Activated CD8-positive, alpha-beta memory T cell treated with anti-CD3 and anti-CD28 coated beads for 1 hour (primary cell): ENCODE measurements at places on chromosomes 12 and 14.

- DNase-seq = no peak
These were observed 16.0 kb upstream of the CDK17 start for GRCh38 chr12:96416033-96416799.

GRCh38 chr14:93528884-93529558 lies 98.3 kb downstream of the UNC79 start:
- DNase-seq = no peak

DNA sequence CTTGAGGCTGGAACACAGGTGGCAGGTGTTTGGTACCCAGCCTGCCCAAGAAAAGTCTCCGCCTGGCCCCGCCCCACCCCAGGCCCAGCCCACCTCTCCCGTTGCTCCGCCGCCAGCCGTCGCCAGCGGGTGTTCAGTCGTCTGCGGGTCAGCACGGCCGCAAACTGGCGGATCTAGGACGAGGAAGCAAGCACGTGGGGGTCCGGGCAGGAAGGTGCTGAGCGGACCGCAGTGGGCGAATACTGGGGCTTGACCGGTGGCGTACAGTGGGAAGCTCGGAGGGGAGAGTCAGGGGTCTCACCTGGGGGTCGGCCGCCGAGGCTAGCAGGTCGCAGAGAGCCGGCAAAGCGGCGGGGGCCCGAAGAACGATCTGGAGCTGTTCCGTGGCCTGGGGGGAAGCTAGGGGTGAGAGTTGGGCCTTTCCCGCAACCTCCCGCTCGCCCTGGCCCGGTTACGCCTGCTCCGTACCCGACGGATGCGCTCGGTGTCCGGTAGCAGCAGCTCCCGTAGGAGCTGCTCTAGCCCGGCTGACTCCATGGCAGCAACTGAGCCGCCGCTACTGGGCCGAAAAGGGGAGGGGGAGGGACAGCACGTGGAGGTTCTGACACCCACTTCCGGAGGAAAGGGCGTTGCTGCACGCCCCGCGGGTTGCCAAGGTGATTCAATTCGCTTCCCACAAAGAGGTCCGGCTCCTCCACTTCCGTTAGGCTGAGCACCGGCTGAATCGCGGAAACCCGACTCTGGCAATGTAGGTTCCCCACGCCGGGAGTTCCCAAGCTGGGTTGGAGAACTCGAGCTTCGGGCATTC lies at the start of gene IPO4:
IPO4 (minus strand) TSS at position 566 of the 808 bp plus-strand sequence; CDS start at position 537, 29 bp downstream.
- DNase-seq = peak; percentile 91

DNA sequence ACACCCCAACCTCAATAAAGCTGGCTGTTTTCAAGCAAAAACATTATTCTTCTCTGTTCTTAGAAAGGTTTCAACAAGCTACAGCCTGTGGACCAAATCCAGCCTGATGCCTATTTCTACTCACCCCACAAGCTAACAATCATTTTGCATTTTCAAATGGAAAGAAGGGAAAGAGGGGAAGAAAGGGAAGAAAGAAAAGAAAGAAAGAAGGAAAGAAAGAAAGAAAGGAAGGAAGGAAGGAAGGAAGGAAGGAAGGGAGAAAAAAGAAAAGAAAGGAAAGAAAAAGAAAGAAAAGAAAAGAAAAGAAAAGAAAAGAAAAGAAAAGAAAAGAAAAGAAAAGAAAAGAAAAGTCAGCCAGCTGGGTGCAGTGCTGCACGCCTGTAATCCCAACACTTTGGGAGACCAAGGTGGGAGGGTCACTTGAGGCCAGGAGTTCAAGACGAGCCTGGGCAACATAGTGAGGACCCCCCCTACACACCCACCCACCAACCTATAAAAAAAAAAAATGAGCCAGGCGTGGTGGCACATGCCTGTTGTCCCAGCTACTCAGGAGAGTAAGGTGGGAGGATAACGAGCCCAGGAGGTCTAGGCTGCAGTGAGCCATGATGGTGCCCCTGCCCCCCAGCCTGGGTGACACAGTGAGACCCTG lies 26.3 kb downstream of the SCARB1 start:
- no peak for DNase-seq

DNA sequence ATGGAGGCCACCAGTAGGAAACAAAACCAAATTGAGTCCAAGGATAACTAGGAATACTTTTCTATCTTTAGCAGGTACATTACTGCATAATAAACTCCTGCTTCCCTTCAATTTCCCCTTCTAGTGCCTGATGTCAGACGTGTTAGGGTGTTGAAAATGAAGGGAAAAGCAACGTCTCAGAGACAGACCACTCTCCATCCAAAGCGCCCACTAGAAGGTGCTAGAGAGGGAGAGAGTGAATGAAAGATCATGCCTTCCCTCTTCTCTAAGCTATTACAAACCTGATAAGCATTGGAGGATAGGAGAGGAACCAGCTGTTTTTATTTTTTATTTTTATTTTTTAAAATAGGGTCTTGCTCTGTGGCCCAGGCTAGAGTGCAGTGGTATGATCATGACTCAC lies 64.1 kb downstream of the ZNF641 start:
- no peak for DNase-seq

DNA sequence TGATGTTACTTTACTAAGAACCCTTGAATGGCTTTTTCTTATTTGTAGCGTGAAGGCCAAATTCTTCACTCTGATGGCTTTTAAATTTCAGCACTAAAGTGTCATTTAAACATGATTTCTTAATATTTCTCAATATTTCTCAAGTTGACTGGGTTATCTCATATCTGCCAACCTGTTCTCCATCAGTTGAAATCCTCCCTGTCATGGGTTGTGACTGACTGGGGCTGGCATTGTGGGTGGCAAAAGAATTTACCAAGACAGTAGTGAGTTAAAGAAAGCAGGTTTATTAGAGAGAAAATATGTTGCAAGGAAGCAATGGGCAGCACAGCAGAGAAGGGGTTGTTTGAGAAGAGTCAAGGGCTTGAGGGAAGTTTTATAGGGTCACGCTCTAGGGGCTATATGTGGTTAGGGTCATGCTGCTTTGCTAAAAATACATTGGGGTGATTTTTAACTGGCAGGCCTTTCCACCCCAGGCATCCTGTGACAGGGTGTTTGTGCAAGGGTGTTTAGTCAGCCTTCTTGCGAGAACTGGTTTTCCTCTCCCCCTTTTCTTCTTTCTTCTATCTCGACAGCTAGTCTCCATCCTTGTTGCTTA lies 232.8 kb upstream of the SEL1L start:
- no peak for DNase-seq
